ENCODE measurements at places on chromosomes 5 and 9.

GRCh38 chr5:54212331-54212730 lies 98.0 kb downstream of the ARL15 start:
- DNase-seq = no peak

DNA sequence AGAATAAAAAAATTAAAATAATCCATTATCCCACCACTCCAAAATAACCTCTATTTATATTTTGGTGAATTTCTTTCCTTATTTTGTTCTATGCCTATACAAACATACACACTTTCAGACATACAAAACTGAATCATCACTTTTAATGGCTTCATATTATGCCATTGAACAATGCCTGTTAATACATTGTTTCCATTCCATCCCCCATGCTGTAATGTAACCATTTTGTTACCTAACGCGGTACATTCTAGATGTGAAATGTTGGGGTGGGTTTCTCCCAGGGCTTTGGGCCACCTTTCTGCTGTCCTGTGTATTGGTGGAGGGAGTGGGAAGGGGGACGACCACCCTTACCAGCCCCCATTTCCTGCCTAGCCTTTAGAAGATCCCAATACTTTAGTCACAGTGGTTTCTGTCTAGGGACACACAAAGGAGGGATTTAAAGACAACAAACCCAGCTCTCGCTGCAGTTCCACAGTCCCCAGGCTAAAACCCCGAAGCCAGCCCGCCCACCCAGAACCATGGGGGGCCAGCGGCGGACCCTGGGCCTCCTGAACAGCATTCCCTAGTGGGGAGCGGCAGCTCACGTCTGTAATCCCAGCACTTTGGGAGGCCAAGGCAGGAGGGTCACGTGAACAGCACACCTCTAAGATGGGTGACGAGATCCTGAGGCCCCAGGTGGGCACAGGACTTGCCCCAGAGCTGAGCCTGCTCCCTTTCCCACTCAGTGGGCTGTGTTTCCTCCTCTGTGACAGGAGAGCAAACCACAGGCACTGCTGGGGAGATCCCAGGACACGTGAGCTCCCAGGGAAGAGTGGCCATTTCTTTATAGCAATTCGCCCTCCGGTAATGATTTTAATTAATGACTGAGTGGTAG lies 56.9 kb upstream of the STXBP1 start:
- DNase-seq = no peak

DNA sequence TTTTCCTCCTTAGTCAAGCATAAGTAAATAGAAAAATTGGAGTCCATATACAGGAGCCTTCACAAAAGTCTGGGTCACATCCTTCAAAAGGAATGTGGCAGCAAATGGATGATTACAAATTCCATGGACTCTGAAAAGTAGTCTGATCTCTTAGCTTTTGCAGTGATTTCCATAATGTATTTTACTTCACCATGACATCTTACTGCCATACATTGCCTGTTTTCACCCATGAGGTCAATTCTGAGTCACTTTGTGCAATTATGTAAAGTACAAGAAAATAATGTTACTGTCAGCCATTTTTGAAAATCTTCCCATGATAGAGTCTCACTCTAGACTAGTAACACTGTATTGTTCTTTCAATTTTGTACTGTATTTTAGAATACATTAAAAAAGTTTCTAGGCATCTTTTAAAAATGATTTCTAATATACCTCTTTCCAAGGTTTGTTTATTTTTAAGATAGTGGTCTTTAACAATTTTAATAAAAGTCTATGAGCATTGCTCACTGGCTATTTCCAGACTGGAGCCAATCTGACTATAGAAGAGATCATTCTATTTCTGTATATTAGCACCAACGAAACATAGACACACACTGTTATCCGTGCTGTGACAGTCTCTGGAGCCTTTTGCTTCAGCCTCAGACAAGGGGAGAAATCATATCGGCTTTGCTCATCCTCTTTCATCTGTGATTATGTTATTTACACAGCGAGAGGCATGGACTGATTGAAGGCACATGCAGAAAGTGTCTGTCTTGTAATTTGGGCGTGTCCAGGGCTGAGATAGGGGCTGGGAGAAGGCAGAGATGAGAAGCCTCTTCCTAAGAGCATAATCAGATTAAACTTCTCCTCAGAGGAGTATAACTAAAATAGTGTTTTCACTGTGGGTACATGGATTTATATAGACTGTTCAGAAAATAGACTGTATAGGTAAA lies 22.9 kb upstream of the ACTBL2 start:
- no peak for DNase-seq

DNA sequence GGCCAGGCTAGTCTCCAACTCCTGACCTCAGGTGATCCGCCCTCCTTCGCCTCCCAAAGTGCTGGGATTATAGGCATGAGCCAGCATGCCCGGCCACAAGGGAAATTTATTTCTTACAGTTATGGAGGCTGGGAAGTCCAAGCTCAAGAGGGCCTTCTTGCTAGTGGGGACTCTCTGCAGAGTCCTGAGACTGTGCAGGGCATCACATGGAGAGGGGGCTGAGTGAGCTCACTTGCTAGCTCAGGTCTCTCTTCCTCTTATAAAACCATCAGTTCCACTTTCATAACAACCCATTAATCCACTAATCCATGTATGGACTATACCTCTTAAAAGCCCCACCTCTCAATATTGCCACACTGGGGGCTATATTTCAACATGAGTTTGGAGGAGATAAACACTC lies 5.1 kb upstream of the SPIN1 start:
- peak; percentile 29 for DNase-seq

GRCh38 chr9:935348-935965 lies 41.0 kb upstream of the DMRT3 start:
- no peak for DNase-seq

GRCh38 chr5:61389609-61390008 lies 57.6 kb downstream of the ZSWIM6 start:
- DNase-seq = no peak

- peak; percentile 82 for DNase-seq
These were observed 456.6 kb downstream of the RAB3C start for GRCh38 chr5:59039296-59040023.

DNA sequence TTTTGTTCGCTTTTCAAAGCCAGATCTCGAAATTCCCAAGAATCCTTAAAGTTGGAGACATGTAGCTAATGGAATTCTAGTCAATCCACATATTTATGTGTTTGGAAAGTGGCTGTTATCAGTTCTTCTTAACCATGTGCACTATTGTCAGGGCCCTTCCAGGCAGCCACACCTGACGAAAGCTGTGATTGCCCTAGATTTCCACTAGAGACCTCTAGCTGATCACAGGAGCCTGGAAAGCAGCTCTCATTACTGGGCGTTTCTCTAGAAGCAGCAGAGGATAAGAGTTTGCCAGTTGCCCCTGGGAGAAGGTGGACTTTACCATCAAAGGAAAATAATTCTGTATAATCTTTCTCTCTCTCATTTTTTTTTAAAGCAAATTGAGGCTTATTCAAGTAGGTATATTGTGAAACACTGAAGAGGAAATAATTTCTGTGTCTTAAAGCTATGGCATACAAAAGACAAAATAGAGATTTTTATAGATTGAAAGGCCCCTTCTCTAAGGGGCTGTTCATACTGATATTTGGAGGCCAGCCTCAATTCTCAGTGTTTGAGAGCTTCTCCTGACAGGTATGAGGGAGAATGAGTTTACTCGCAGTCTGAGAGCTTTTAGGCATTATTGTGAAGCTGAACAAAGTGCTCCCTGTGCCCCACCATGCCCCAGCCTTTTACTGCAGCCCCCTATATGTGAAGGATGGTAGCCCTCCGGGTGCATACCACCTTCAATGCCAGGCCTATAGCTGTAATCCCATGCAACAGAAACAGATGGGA lies 405.4 kb upstream of the ACTBL2 start:
- no peak for DNase-seq

Data from inflammatory macrophage (primary cell).